ENCODE measurements at places on chromosomes 2 and 18. TPM values are rescaled to one million over a fixed set of nuclear protein-coding genes. Genes with fewer than 3 reads are reported as not detected.

- DNase-seq: peak; percentile 54
- H3K4me1 ChIP-seq: peaks cover 56% of the 10 kb centered on the region
Measured at GRCh38 chr2:240567872-240568677, at the start of gene RNPEPL1. Gene RNPEPL1 (plus strand): TSS chr2:240568484. CDS start chr2:240568587, 103 bp downstream.

- H3K36me3 ChIP-seq: no peaks in the 10 kb centered on the region
Measured at GRCh38 chr2:172100935-172101820, 1.5 kb downstream of the DLX2 start.

DNA sequence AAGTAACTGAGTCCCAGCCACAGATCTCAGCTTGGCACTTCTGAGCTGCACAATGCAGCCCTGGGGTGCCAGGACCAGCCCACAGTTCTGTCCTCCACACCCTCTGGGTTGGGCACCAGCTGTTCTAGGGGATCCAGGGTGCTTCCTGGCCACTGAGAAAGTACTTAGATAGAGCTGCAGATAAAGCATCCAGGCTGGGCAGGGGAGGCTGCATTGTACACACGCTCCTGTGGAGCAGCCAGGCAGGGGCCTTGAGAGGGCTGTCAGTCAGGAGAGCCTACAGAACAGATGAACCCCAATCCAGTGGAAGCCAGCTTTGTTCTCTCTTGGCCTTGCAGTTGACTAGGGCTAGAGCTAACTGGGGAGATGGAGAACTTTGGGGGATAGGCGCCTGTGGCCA lies 104.6 kb downstream of the KIAA1328 start:
- no peaks in the 10 kb centered on the region for H3K27me3 ChIP-seq
- peaks cover 11% of the 10 kb centered on the region for H3K4me1 ChIP-seq
- no peak overlapping the region for H3K27ac ChIP-seq
- H3K36me3 ChIP-seq: peaks cover 11% of the 10 kb centered on the region
- DNase-seq: no peak
- H3K4me3 ChIP-seq: no peak overlapping the region

GRCh38 chr2:10913501-10914271 lies 2.0 kb downstream of the KCNF1 start:
- no peak for DNase-seq
- no peak overlapping the region for H3K27ac ChIP-seq
- H3K4me1 ChIP-seq: peaks cover 12% of the 10 kb centered on the region
- H3K27me3 ChIP-seq: peaks cover 53% of the 10 kb centered on the region
- no peaks in the 10 kb centered on the region for H3K36me3 ChIP-seq
- H3K4me3 ChIP-seq: no peak overlapping the region

DNA sequence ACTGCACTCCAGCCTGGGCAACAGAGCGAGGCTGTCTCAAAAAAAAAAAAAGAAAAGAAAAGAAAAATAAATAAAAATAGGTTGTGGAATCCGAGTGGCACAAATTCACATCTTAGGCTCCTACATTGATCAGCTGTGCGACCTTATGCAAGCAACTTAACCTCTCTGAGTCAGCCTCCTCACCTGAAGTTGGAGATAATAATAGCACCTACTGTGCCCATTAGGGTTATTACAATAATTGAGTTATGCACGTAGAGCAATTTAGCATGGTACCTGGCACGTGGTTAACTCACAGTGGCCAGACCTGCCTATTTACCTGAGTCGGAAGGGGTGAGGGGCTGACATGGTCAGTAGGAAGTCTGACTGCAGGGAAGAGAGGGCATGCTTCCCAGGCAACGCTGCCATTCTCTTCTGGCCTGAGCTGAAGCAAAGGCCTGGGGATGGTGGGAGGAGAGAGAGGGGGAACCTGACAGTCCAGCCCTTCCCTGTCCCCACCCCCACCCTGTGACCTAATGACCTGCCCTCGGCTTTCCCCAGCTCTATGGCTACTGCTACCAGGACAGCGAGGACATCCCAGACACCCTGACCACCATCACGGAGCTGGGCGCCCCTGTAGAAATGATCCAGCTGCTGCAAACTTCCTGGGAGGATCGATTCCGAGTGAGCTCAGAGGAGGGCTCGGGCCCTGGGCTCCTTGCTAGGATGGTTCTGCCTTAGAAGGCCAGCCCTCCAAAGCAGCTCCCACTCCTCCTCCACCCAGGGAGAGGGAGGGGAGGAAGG lies 5.1 kb downstream of the PKDCC start:
- H3K36me3 ChIP-seq: peaks cover 40% of the 10 kb centered on the region
- no peak for DNase-seq
- H3K27ac ChIP-seq: peak overlapping the region; percentile 91
- no peaks in the 10 kb centered on the region for H3K27me3 ChIP-seq
- peak overlapping the region; percentile 87 for H3K4me3 ChIP-seq

GRCh38 chr2:233354500-233354924 lies 218 bp downstream of the DGKD start:
- DNase-seq: no peak
- H3K27me3 ChIP-seq: no peaks in the 10 kb centered on the region
- no peak overlapping the region for H3K27ac ChIP-seq
- H3K4me1 ChIP-seq: peaks cover 52% of the 10 kb centered on the region
- peak overlapping the region; percentile 79 for H3K4me3 ChIP-seq
- no peaks in the 10 kb centered on the region for H3K36me3 ChIP-seq

- H3K4me3 ChIP-seq: no peak overlapping the region
- H3K4me1 ChIP-seq: peaks cover 6% of the 10 kb centered on the region
- no peaks in the 10 kb centered on the region for H3K36me3 ChIP-seq
Measured at GRCh38 chr2:222353993-222354392, 55.2 kb upstream of the PAX3 start.

- H3K36me3 ChIP-seq: peaks cover 28% of the 10 kb centered on the region
- peak overlapping the region; percentile 79 for H3K27ac ChIP-seq
- no peaks in the 10 kb centered on the region for H3K27me3 ChIP-seq
- peaks cover 23% of the 10 kb centered on the region for H3K4me1 ChIP-seq
- no peak for DNase-seq
- H3K4me3 ChIP-seq: no peak overlapping the region
Measured at GRCh38 chr2:3433776-3434400, 54.4 kb downstream of the TRAPPC12 start.

SULT1C4 gene
- total RNA-seq: 2.7 TPM

RUFY4 gene
- not detected for total RNA-seq

CRYBA2 gene
- not detected for total RNA-seq

PCARE gene
- total RNA-seq: 0.74 TPM
